ENCODE measurements at places on chromosomes 11 and 22.

- DNase-seq = peak; percentile 69
Observed at GRCh38 chr11:46352063-46352841, 5.0 kb downstream of the DGKZ start.

DNA sequence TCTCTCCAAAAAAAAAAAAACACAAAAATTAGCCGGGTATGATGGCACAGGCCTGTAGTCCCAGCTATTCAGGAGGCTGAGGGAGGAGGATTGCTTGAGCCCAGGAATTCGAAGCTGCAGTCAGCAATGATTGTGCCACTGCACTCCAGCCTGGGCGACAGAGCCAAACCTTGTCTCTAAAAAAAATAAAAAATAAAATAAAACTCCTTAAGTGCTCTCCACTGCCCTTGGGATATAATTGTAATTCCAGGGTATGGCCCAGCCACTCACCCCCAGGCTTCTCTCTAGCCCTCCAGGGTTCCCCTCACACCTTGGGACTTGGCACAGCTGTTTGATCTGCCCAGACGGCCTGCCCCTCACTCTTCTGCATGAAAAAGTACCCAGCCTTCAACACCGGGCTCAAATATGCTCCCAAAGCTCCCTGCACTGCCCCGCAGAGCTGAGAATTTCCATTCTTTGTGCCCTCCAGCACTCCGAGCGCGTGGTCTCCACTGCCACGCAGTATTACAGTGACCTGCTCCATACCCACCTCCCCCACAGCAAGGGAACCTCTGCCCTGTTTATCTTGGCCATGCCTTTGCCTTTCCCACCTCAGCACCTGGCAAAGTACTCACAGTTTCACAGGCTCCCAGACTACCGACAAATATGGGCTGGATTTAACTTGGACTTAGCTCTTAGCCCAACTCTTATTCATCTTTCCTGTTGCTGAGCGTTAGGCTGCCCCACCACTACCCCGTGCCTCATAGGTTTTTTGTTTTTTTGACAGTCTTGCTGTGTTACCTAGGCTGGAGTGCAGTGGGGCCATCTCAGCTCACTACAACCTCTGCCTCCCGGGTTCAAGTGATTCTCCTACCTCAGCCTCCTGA lies 7.6 kb upstream of the FTH1 start:
- no peak for DNase-seq

- DNase-seq = no peak
Observed at GRCh38 chr11:118310781-118311485, 6.4 kb downstream of the CD3E start.

- DNase-seq = no peak
Observed at GRCh38 chr22:46761539-46762237, 762 bp upstream of the TBC1D22A start.

DNA sequence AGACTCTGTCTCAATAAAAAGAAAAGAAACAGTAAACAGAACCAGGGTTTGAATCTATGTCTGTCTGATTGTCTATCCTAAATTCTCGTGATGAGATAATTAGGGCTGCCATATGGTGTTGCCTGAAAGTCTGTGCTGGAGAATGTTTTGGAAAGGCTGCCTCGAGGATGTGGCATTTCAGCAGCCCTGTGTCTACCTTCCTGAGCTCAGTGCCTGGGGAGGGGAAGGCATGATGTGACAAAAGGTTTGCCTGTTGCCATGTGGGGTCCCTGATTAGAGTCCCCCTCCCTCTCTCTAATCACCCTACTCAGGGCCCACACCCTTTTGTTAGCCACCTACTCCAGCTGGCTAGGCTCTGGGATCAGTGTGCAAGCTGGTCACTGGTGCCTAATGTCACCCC lies 15.2 kb downstream of the CD82 start:
- no peak for DNase-seq

DNA sequence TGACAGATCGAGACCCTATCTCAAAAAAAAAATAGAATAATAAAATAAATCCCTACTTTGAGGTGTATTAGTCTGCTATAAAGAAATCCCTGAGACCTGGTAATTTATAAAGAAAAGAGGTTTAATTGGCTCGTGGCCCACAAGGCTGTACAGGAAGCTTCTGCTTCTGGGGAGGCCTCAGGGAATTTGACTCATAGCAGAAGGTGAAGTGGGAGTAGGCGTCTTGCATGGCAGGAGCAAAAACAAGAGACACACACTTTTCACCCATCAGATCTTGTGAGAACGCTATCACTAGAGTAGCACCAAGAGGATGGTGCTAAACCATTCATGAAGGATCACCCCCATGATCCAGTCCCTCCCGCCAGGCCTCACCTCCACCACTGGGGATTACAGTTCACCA lies 29.2 kb downstream of the CDPF1 start:
- DNase-seq = no peak

DNA sequence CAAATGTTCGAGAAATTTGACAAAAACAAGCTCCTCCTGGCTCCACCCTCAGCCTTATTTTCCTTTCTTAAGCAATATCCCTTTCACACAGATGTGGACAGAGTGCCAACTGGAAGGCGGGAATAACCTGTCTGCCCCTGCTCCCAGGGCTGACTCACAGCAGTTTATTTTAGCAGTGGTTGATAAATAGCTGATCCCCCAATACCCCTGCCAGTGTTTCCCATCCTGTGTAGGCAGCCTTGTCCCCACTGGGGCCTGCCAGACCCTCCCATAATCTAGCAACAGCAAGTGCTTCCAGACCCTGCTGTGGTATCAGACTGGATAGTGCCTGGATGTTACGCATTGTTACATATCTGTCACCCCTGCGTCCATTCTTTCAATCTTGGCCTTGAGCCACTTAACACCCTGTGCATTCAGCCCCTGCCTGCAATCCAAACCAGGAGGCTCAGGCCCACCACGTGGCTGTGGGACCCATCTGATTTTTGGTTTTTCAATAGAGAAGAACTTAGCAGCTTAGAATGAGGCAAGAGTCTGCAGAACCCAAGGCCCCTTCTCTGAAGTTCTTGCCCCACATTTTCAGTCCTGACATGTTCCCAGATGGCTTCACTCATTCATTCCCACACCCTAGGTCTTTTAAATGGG lies 53.7 kb downstream of the PARVA start:
- DNase-seq = no peak

DNA sequence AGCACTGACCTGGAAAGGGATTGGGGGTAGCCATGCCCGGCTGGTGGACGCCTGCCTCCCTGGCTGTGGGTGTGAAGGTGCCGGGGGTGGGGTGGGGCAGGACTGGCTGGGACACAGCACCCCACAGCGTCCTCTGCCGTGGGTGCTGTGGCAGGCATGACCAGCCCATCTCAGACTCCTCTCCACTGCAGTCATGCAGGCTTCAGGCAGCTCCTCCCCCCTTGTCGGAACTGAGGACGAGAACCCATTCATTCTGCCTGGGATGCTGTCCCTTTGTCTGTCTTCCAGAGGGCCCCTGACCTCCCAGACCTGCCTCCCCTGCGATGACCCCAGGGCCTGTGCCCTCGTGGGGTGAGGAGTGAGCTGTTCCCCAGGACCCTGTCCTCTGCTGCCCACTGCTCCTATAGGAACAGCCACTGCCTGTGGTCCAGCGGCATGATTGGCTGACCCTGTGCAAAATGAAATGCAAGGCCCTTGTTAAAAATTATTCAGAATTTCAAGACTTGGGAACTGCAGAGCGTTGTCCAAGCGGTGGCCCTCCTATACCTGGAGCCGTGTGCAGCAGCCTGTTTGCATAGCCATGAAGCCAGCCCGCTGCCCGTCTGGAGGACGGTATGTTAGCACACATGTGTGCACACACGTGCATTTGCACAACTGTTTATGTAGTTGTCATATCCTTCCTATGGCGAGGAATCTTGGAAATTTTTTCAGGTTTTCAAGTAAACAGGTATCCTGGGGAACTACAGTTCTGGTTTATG lies 1122.3 kb downstream of the BRD1 start:
- DNase-seq = no peak

GRCh38 chr11:44590769-44591168 lies 25.3 kb downstream of the CD82 start:
- DNase-seq = no peak

DNA sequence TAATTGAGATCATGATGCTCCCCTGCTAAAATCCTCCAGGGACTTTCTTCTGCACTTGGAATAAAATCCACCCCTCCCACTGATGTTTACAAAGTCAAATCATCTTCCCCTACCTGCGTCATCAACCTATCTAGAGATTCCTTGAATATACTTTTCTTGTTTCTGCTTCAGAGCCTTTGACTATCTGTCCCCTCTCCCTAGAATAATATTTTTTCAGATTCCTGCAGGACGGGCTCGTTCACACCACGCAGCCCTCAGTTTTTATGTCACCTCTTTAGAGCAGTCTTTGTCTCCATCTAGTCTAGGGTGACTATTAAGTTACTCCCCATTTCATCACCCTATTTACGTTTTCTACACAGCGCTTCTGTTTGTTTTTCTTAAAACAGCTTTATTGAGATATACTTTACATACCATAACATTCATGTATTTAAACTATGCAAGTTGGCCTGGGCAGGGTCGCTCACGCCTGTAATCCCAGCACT lies 94.8 kb upstream of the SESN3 start:
- DNase-seq = no peak

DNA sequence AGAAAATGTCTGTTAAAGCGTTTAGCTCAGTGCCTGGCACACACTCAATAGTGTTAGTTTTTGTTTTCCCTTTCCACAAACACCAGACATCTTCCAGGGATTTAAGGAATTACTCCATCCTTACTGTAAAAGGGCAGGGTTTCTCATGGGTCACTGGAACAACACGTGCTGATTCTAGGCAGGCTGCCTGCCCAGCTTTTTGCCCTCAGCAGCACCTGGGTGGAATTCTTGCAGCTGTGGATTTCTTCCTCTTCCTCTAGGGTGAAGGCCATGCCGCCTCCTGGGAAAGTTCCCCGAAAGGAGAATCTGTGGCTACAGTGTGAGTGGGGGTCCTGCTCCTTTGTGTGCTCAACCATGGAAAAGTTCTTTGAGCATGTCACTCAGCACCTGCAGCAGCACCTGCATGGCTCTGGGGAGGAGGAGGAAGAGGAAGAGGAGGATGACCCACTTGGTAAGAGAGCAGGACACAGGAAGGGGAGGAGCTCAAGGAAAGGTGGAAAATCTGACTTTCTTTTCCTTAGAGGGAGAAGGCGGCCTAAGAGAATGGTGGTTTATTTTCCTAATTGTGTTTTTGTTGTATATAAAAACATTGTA lies 5.4 kb downstream of the HINFP start:
- no peak for DNase-seq

- DNase-seq = no peak
Observed at GRCh38 chr22:19802894-19803735, 42.5 kb downstream of the TBX1 start.

- no peak for DNase-seq
Observed at GRCh38 chr22:48772286-48772907, 1055.3 kb downstream of the BRD1 start.

DNA sequence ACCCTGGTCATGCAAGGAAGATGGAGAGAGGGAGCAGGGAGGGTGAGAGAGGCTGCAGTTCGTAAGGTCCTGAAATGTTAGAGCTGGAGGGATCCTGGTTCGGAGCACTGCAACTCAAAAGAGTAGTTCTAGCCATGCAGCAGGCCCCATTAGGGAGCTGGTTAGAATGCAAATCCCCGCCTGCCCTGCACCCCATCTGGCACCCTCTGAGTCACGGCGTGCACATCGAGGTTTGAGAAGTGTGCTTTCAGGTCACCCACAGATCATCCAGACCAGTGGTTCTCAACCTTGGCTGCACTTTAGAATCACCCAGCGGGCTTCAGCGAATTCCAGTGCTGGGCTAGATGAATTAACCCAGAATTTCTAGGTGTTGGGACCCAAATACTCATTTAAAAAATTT lies 48.2 kb downstream of the ST3GAL4 start:
- DNase-seq = no peak

DNA sequence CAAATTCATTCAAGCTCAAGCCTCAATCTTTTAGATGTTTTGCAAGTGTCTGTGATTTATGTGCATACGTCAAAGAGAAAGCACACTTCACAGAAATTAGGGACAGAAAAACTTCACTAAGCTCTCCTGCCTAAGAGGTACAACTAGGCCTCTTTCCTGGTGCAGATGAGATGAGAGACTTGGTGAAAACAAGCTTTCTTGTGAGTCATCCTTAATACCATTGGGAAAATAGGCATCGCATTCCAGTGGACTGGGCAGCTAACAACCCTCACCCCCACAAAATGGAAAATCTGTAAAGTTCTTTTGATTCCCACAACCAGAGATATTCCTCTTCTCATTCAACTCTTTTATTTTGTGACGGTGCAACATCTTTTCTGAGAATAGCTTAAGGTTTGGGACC lies 1110.4 kb upstream of the CCDC90B start:
- no peak for DNase-seq
